ENCODE measurements at places on chromosomes 4 and X. TPM values are rescaled to one million over a fixed set of nuclear protein-coding genes. Genes with fewer than 3 reads are reported as not detected.

The SPIN3 gene
- 8.5 TPM for total RNA-seq

The UGT2A3 gene
- total RNA-seq: 0.40 TPM

The TLR10 gene
- total RNA-seq: 0.17 TPM

The RRAGB gene
- 21.9 TPM for total RNA-seq

The XPNPEP2 gene
- total RNA-seq: 0.83 TPM

The PFKFB1 gene
- total RNA-seq: not detected

The DOK7 gene
- 1.7 TPM for total RNA-seq

The GPRIN3 gene
- total RNA-seq: 1.2 TPM

The MAGEB6 gene
- not detected for total RNA-seq

The FRAS1 gene
- total RNA-seq: 24.9 TPM

GRCh38 chr4:74451214-74451661 is 6.3 kb downstream of the AREG start:
- H3K27ac ChIP-seq: no peak overlapping the region
- no peaks in the 10 kb centered on the region for H3K27me3 ChIP-seq
- H3K4me1 ChIP-seq: peaks cover 2% of the 10 kb centered on the region
- no peak for DNase-seq
- no peak overlapping the region for H3K4me3 ChIP-seq

DNA sequence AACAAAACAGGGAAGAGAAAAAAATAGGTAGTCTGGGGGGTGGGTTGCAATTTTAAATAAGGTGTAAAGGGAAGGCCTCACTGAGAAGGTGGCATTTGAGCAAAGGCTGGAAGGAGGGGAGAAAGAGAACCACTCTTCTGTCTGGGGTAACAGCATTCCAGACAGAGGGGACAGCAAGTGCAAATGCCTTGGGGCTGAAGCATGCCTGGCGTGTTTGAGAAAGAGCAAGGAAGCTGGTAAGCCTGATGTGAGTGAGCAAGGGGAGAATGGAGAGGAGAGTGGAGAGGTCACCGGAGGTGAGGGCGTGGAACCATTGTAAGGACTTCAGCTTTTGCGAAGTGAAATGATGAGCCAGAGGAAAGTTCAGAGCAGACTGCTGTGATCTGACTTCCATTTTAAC is 19.7 kb upstream of the DOCK11 start:
- DNase-seq: no peak
- no peaks in the 10 kb centered on the region for H3K36me3 ChIP-seq
- H3K4me1 ChIP-seq: no peaks in the 10 kb centered on the region
- H3K27ac ChIP-seq: no peak overlapping the region
- no peaks in the 10 kb centered on the region for H3K27me3 ChIP-seq

GRCh38 chr4:143618811-143619210 is 81.7 kb downstream of the FREM3 start:
- no peaks in the 10 kb centered on the region for H3K27me3 ChIP-seq
- H3K36me3 ChIP-seq: no peaks in the 10 kb centered on the region
- H3K27ac ChIP-seq: no peak overlapping the region
- DNase-seq: no peak
- no peaks in the 10 kb centered on the region for H3K4me1 ChIP-seq
- H3K4me3 ChIP-seq: no peak overlapping the region

- no peak overlapping the region for H3K27ac ChIP-seq
- no peaks in the 10 kb centered on the region for H3K36me3 ChIP-seq
- H3K4me3 ChIP-seq: no peak overlapping the region
- DNase-seq: no peak
- H3K4me1 ChIP-seq: no peaks in the 10 kb centered on the region
Measured at GRCh38 chr4:74189331-74190043, 31.6 kb downstream of the MTHFD2L start.

DNA sequence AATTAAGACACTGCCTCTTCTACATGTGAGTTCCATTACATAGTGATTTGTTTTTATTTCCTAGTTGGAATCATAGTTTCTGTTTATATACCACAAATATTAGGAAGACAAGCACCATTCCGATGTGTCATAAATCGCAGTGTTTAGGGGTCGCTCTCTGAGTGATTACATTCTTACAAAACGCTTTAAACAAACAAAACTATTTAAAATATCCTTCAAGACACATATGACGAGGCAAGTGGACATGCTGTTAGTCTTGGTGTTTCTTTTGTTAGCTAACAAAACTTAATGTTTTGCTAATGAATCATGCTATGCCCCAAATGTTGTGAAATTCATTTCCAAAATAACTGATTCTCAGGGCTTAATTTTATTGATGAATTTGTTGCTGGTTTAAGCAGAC is 1219.3 kb upstream of the PRKX start:
- no peak overlapping the region for H3K4me3 ChIP-seq
- no peaks in the 10 kb centered on the region for H3K36me3 ChIP-seq
- no peaks in the 10 kb centered on the region for H3K27me3 ChIP-seq
- H3K27ac ChIP-seq: no peak overlapping the region

- no peaks in the 10 kb centered on the region for H3K4me1 ChIP-seq
- no peak overlapping the region for H3K27ac ChIP-seq
Measured at GRCh38 chr4:83852085-83852451, 316.2 kb downstream of the GPAT3 start.

GRCh38 chr4:174503079-174503715 is 19.1 kb downstream of the HPGD start:
- no peak overlapping the region for H3K27ac ChIP-seq
- H3K4me3 ChIP-seq: no peak overlapping the region
- H3K4me1 ChIP-seq: peaks cover 8% of the 10 kb centered on the region
- no peaks in the 10 kb centered on the region for H3K36me3 ChIP-seq

DNA sequence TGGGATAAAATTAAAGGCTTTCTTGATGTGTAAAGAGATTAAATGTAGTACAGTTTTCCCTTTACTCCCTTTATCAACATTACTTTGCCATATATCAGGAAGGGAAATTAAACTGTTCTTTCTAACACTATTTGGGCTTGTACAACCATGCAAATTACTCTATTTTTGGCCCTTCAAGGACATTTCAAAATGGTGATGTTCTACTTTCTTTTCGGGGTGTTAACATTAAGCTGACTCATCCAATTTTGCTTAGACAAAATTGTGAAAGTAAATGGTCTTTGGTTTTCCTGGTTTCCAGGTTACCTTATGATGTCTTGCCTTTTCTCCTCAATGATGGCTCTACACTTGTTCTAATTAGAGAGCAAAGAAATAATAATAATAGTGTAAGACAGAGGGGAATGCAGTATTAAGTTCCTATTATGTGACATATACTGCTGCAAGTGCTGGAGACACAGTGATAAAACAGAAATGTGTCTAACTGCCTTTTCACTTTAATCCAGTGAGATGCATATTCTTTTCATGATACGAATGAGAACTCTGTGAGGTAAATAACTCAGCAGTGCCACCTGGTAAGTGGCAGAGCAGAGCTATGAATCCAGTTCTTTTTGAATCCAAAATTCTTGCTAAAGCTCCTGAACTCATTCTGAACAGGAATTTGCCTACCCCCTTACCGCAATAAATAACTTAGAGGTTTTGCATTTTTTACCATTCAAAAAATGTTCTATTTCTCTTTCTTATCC is 35.7 kb upstream of the PDE5A start:
- H3K4me1 ChIP-seq: no peaks in the 10 kb centered on the region
- no peaks in the 10 kb centered on the region for H3K27me3 ChIP-seq
- DNase-seq: no peak
- H3K4me3 ChIP-seq: no peak overlapping the region
- no peak overlapping the region for H3K27ac ChIP-seq

DNA sequence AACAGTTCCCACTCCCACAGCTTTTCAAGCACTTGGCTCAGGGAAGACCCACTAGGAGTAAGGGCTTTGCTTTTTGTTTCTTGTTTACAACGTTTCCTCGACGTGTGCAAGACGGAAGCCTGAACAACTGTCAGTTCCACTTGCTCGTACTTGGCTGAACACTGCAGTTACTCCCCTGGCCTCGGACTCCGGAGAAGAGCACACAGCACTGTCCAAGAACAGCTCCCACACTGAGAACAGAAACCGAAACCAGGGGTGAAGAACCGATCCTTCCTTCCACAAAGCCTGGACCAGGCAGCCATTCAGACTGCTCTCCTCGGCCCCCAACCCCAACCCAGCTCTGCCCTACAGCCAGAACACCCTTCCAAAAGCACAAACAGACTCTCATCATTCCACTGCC is 25.5 kb downstream of the IRF2 start:
- H3K27ac ChIP-seq: peak overlapping the region; percentile 67
- peak overlapping the region; percentile 37 for H3K4me3 ChIP-seq

GRCh38 chrX:54066841-54067240 is 22.6 kb upstream of the PHF8 start:
- H3K4me1 ChIP-seq: no peaks in the 10 kb centered on the region
- no peaks in the 10 kb centered on the region for H3K36me3 ChIP-seq
- H3K27me3 ChIP-seq: no peaks in the 10 kb centered on the region
- H3K27ac ChIP-seq: no peak overlapping the region

DNA sequence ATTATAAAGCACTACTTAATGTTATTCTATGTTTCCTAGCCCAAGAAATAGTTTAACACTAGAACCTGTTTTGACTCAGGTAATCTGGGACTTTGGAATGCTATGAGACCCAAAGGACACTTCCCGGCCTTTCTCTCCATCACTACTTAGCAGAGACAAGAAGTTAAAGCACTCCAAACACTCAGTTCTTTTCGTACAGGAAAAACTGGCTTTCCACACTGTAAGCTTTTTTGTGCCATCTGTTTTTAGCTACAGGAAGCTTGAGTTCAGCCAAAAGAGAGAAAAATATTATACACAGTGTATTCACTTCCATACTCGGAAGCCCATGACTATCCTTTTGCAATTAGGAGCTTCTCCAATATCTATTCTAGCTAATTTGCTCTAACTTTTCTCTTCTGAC is 7.9 kb upstream of the FGF13 start:
- H3K27ac ChIP-seq: no peak overlapping the region
- H3K36me3 ChIP-seq: no peaks in the 10 kb centered on the region
- DNase-seq: no peak
- no peaks in the 10 kb centered on the region for H3K27me3 ChIP-seq
- H3K4me1 ChIP-seq: no peaks in the 10 kb centered on the region
- H3K4me3 ChIP-seq: no peak overlapping the region

DNA sequence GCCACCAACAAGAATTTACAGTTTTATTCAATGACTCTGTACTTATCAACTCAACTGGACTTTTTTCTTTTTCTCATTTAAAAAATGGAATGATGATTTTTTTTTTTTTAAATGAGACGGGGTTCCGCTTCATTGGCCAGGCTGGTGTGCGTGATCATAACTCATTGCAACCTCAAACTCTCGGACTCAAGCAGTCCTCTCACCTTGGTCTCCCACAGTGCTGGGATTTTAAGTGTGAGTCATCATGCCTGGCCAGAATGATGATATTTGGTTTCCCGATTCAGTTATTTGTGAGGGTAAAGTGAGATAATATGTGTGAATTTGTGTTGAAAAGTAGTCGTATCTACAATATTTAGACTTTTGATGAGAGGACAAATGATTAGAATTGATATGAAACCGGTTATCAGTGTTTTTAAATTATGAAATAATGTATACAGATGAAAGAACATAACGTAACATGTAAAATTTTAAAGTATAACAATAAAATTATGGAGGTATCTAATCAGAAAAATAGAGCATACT is 66.0 kb upstream of the UNC5C start:
- no peak for DNase-seq
- no peaks in the 10 kb centered on the region for H3K27me3 ChIP-seq
- no peaks in the 10 kb centered on the region for H3K4me1 ChIP-seq
- no peak overlapping the region for H3K4me3 ChIP-seq
- H3K27ac ChIP-seq: no peak overlapping the region

DNA sequence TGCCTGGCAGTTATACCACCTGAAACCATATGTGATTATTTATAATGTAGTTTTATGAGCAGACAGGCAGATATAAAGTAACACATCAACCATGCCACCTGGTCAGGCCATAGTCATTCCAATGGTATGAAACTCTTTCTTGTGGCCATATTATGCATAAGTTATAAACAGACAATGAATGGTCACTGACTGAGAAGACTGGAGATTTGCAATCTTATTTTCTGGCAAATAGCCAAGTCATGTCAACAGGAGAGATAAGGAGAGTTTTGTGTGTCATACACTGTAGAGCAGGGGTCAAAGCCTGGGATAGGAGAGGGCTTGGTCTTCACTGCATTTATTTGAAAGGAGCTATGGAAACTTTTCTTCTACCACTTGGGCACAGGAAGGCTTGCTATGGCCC is 29.5 kb downstream of the SORBS2 start:
- no peak overlapping the region for H3K4me3 ChIP-seq
- no peaks in the 10 kb centered on the region for H3K4me1 ChIP-seq

GRCh38 chr4:107997794-107998193 is 8.1 kb downstream of the HADH start:
- no peak overlapping the region for H3K4me3 ChIP-seq
- DNase-seq: no peak
- peak overlapping the region; percentile 62 for H3K27ac ChIP-seq

DNA sequence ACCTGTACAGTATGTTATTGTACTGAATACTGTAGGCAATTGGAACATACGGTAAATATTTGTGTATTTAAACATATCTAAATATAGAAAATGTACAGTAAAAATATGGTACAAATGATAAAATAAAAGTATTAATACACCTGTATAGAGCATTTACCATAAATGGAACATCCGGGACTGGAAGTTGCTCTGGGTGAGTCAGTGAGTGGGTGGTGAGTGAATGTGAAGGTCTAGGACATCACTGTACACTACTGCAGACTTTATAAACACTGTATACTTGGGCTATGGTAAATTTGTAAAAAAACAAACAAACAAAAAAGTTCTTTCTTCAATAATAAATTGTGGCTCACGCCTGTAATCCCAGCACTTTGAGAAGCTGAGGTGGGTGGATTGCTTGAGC is 52.4 kb upstream of the FHL1 start:
- H3K4me3 ChIP-seq: no peak overlapping the region

Data from suprapubic skin (tissue), 4 donors.